ENCODE measurements at places on chromosomes 2 and 18.

GRCh38 chr2:231104115-231104713 lies 20.6 kb downstream of the HTR2B start:
- peak; percentile 39 for DNase-seq

DNA sequence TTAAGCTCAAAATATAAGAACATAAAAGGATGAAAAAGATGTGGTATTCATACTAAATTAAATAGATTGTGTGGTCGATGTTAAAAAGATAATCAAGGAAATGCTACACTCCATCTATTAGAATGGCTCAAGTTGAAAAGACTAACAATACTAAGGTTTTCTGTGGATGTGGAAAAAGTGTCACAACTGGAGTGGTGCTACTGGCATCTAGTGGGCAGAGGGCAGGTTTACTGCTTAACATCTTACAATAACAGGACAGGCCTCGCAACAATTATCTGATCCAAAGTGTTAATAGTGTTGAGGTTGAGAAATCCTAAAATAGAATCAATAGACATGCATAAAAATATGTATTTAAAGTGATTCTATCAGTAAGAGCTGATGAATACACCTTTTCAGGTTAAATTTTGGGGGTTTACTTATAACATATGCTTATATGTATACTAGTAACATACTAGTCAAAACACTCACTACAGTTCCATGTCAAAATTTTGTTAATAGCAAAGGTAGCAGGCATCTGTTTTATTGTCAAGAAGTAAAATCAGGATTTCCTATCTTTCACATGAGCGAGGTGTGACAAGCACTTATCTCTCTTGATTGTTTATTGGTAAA lies 91.5 kb upstream of the TMEFF2 start:
- no peak for DNase-seq

DNA sequence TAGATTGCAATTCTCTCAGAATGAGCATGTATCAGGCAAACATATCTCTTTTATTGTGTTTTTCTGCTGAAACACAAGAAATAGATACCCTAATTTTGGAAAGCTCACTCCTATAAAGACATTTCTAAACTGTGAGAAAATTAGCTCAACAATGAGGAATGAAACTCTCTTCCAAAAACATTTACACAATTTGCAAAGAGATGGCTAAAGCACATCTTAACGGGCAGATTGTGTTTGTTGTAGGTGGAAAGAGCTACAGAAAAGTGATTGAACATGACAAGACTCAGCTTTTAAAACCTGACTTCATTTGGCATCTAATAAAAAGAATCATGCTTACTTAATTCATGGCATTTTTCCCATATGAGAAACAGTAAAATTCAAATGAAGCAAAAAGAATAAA lies 175.0 kb upstream of the SLC39A10 start:
- no peak for DNase-seq

DNA sequence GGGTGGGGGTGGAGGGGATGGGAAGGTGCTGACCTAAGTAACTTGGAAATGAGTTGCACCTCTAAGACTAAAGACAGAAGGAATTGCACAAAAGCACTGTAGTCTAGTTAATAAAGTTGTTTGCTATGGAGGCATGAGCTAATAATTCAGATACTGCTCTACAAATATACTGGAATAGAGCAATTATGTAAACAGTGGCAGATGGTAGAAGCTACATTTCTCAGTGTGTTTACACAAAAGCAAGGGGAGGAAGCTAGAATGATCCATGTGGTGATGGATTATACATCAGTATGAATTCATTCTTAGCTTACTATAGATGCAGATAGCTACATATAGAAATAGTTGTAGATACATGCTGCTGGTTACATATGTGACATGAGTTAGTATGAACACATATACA lies 27.6 kb upstream of the UBE2F start:
- DNase-seq, result no peak

GRCh38 chr2:230842473-230842872 lies 22.3 kb upstream of the ITM2C start:
- DNase-seq, result no peak

- DNase-seq, result no peak
These were observed 171.0 kb downstream of the MIB1 start for GRCh38 chr18:21911551-21911950.

GRCh38 chr18:24470022-24470618 lies 9.7 kb downstream of the HRH4 start:
- DNase-seq, result no peak

GRCh38 chr2:128354161-128354560 lies 35.5 kb upstream of the HS6ST1 start:
- no peak for DNase-seq

DNA sequence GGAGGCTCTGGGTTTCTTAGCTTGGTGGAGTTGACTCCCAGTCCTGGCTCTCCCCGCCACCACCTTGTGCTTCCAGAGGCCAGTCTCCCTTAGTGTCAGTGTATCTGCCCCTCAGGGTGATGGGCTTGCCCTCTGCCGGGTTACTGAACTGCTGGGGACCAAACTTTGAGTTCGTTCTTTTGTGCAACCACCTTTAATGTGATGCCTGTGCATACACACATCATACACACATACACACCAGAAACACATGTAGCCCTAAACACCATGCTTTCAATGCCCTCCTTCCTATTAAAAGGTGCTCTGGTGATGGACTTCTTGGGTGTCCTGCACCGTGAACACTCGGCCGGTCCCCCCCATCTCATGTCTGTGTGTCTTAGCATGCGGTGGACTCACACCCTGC lies 315.1 kb upstream of the EPAS1 start:
- no peak for DNase-seq

- no peak for DNase-seq
These were observed 36.1 kb downstream of the TFCP2L1 start for GRCh38 chr2:121248766-121249343.

GRCh38 chr18:37564711-37565100 lies 892 bp downstream of the CELF4 start:
- DNase-seq, result peak; percentile 36

DNA sequence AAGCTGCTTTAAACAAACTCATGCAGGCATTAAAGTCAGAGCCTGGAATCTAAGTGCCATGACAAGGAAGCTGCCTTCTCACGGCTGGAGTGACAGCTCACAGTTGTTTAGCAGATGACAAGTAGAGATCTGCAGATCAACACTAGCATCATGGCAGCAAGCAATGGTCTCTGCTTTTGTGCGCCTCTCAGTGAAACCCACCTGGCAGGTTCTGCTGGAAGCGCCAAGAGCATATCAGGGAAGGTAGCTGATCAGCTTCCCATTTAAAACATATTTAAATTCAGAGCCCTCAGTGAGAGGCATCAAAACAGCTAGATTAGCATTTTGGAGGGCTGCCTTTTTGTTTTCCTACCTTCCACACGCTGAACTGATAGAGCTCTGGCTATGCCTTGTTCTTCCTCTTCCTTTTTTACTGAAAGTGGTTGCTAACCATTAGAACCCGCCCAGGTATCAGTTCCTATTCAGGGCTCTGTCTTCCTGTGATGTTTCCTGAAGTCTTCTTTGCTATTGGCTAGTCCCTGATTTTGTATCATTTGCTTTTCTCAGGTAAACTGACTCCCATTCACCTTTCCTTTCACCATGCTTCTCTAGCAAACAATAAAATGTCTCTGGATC lies 70.8 kb downstream of the TMEM200C start:
- DNase-seq, result no peak

GRCh38 chr2:167198009-167198408 lies 309.7 kb downstream of the XIRP2 start:
- DNase-seq, result no peak

DNA sequence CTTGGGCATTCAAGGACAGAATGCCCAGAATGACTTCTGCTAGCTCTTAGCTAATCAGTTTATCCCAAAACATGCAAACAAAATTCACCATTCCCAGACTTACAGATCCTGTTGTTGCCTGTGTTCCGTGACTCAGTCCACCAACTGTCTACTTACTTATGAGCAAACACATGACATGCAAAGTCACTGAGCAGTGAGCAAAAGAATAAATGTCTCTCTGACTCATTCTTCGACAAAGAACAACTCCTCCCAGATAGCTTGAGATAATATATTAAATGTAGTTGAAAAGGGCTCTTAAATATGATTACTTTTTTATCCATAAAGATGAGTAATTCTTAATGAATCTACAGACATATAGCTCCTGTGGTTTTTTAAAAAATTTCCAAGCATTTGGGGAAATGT lies 9.0 kb upstream of the CREG2 start:
- DNase-seq, result no peak

- DNase-seq, result no peak
These were observed 238.3 kb downstream of the SLC8A1 start for GRCh38 chr2:40213619-40214018.
